GM20000 (cell line): ENCODE measurements at places on chromosomes 1 and 21.

- no peak for DNase-seq
These were observed 239.4 kb upstream of the ST6GALNAC5 start for GRCh38 chr1:76627901-76628300.

DNA sequence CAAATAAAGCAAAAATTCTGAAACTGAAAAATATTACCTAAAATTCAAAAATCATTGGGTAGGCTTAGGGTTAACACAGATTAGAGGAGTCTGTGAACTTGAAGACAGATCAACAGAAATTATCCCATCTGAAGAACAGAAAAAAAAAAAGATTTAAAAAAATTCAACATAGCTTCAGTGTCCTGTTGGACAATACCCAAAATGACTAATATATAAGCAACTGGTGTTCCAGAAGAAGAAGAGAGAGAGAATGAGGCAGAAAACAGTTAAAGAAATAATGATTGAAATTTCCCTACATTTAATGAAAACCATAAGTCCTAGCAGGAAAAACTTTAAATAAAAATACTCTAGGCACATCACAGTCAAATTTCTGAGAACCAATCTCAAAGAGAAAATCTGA, 31.5 kb downstream of the TMCO1 start:
- no peak for DNase-seq

DNA sequence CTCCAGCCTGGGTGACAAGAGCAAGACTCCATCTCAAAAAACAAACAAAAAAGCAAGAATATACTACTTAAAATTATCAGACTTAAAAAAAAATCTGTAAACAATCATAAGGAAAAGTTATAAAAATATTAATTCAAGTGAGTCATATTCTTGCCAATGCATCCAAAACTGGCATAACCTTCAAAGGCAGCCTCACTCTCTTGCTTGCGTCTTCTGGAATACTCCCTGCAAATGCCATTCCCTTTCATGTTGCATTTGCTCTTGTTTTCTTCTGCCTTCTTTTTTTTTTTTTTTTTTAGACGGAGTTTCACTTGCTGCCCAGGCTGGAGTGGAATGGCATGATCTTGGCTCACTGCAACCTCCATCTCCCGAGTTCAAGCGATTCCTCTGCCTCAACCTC, 32.2 kb upstream of the ZBTB8A start:
- no peak for DNase-seq

GRCh38 chr1:39955547-39956539, 898 bp downstream of the MFSD2A start:
- peak; percentile 80 for DNase-seq

DNA sequence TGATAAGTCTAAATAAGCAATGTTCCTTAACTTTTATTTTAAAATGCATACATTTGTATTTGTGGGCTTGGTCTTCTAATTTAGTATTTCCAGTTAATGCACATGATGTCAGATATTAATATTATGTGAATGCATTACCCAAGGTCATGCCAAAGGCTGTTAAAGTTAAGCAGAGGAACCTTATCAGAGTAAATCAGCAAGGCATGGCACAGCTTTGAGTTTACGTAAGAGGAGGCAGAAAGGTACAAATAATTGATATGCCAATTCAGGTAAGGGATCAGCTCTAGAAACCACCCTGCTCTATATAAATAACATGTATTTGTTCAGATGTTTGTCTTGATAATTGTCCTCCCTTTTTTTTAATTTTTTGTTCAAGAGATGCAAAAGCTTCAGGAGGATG, 64.5 kb upstream of the CHRM3 start:
- no peak for DNase-seq

DNA sequence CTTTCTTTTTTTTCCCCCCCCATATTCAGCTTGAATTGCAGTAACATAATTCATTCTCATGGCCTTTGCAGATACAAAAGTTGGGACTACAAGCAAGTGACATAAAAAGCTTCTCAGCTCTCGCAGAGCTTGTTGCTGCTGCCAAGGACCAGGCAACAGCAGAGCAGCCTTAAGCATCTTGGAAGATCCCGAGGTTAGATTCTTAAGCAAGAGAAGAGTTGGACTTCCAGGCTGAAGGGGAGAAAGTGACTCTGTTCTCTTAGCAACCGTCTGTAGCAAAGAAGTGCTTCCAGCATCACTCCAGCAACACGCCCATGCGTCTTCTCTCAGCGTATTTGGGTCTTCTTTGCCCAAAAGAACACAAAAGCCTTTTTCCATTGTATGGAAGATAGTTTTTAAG, 20.7 kb downstream of the AGT start:
- DNase-seq, result no peak

- no peak for DNase-seq
These were observed 70.0 kb upstream of the ZNF644 start for GRCh38 chr1:91091812-91092211.

DNA sequence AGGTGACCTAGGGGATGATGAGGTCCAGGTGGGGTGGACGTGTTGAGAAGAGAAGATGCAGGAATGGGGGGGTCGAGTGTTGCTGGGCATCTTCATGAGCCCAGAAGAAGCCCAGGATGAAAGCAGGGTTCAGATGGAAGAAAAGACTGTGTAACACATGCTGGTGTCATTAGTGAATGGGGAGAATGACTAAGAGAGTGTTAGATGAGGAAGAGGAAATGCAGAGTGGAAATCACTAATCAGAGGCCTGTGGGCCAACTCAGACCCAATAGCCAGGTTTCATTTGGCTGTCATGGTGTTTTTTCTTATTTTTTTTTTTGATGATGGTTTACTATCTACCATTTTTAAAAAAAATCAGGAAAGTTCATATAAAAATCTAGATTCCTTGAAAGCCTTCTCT, 180.8 kb upstream of the CAMK1G start:
- no peak for DNase-seq

- peak; percentile 64 for DNase-seq
These were observed 8.2 kb upstream of the S100A10 start for GRCh38 chr1:152001631-152002584.

DNA sequence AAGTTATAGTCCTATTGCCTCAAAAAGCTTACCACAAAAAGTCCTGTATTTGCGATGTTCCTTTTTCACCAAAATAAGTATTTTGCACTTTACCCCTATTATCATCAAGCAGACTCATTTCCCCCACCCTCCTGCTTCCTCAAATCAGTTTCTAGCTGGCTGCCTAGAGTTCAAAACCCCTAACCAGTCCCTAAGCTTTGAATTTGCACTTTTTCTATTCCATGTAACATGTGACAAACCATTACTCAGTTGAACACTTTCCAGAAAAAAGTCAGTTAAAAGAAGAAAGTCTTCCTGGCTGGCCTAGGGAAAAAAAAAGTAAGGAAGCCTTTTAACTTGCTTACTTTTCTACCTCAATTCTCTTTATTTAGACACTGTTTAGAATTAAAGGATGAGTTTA, 8.2 kb downstream of the CEP170 start:
- no peak for DNase-seq

DNA sequence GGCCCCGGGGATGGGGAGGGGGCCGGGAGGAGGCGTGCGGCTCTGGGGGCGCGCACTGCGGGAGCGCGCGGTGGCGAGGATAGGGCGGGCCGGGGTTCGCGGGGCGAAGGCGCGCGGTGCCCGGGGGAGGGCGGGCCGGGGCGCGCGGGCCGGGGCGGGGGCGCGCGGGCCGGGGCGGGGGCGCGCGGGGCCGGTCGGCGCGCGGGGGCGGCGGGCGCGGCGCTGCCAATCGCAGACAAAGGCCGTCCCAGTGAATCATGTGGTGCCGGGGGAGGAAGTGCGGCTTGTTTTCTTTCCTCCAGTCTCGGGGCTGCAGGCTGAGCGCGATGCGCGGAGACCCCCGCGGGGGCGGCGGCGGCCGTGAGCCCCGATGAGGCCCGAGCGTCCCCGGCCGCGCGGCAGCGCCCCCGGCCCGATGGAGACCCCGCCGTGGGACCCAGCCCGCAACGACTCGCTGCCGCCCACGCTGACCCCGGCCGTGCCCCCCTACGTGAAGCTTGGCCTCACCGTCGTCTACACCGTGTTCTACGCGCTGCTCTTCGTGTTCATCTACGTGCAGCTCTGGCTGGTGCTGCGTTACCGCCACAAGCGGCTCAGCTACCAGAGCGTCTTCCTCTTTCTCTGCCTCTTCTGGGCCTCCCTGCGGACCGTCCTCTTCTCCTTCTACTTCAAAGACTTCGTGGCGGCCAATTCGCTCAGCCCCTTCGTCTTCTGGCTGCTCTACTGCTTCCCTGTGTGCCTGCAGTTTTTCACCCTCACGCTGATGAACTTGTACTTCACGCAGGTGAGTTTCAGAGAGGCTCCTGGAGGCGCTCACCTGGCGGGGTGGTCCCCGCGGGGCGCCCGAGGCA, at the start of gene GPR137B:
Gene GPR137B, plus strand, starts transcription at position 287 of the 851 bp plus-strand sequence. Its CDS starts 84 bp downstream, at position 371.
- DNase-seq, result peak; percentile 95

- no peak for DNase-seq
These were observed 197.8 kb upstream of the HMCN1 start for GRCh38 chr1:185536165-185536920.

DNA sequence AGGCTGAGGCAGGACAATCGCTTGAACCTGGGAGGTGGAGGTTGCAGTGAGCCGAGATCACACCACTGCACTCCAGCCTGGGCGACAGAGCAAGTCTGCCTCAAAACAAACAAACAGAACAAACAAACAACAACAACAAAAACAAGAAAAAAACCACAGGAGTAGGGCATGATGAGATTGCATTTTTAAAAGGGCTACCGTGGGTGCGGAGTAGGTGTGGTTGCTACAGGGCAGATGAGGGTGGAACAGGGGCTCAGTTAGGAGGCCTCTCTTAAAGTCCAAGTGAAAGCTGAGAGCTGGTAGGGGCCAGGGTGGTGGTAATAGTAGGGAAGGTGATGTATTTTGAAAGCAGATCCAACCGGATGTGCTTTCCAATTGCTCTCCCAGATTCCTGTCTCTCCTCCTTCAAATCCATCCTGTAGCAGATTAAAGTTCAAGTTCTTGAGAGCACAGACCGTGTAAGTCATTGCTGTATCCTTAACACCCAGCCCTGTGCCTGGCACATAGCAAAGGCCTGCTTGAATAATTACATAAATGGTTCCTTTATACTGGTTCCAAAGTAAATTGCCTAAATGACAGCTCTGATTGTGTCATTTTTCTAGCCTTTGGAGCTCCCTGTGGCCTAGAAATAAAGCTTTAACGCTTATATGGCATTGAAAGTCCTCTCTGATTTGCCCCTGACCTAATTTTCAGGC, 4.2 kb upstream of the LINGO4 start:
- DNase-seq, result no peak

GRCh38 chr1:12059722-12060464, 3.2 kb upstream of the TNFRSF8 start:
- no peak for DNase-seq

DNA sequence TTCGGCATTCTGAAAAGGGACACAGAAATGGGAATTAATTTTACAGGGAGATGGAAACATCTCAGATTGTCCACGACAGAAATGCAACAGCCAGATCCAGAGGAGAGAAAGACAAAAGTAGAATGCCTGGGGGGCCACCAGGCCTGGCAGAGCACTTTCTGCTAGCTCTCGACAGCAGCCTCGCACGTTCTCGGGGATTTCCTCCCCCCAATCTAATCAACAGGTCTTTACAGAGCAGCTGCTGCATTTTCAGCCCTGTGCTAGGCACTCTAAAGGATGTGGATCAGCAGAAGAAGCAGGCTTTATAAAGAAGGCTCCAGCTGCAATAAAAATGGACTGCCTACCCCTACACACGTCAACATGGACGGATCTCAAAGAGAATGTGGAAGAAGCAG, 10.6 kb downstream of the CSRP1 start:
- no peak for DNase-seq

- no peak for DNase-seq
These were observed 37.9 kb downstream of the PIGM start for GRCh38 chr1:159993911-159994310.

DNA sequence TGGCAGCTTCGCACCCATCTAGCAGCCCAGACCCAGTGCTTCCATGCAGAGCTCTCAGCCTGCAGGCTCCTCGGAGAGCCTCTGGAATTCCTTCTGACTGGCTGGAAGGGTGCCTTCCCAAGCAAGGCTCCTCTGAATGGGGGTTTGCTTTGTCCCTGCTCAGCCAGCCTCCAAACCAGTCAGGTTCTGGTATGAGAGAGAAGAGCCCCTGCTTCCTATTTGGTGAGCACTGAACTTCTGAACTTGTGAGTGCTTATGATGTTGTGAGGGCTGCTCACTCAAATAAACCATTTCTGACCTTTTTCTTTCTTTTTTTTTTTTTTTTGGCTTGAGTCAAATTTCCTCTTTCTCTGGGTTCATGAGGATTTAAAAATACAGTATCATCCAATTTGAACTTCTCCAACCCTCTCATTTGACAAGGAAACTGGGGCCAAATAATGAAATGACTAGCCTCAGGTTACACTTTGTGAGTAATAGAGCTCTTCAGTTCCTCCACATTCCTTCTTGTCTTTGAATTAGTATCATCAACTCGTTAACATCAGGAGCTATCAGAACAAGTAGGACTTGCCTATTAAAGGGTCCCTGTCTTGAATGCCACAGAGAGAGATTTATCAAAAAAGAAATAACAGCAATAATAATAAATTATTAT, 39.6 kb downstream of the GFI1 start:
- DNase-seq, result no peak

DNA sequence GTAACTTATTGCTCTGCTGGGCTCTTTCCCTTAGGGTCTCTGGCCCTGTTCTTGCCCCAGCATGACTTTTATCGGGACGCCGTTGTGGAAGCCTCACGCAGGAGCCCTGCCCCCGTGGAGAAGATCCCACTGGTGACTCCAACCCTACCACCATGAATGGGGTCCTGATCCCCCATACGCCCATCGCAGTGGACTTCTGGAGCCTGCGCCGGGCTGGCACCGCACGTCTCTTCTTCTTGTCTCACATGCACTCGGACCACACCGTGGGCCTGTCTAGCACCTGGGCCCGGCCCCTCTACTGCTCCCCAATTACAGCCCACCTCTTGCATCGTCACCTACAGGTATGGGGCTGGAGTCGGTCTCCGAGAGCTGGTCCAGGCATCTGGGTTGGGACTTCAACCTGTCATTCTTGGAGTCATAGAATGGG, 322 bp downstream of the DCLRE1B start:
- peak; percentile 13 for DNase-seq

DNA sequence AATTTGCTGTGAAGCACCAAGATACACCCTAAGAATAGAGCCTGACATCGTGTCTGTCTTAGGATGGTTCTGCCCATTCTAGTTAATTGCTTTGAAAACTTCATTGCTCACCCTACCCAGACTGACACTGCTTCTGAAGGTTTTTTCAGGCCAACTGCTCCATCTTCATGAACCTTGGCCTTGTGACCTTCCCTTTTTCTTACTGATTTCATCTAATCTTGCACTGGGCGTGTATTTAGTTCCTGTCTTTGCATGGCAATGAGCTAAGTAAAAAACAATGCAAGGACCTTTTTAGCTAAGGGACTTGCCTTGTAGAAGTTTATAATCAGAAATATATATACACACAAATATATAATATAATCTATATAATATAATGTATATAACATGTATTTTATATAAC, 108.0 kb downstream of the PBX1 start:
- no peak for DNase-seq
